Fibroblast of villous mesenchyme (primary cell): ENCODE measurements at places on chromosomes 7 and 10.

DNA sequence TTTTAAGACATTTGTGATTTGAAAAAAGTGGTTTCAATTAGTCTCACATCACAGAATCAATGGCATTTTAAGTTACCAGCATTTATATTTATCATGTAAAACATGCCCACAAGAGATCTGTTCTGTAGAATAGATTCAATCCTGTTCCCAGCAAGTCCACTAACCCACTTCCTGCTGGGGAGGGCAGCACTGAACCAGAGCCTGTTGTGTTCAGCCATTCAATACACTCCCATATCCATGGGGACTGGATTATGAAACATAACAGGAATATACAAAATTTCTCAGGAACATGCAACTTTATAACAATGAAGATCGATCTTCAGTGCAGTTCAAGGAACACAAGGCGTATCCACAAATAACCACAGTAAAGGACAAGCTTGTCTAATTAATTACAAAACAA lies 24.4 kb upstream of the ANK3 start:
- no peak for DNase-seq

DNA sequence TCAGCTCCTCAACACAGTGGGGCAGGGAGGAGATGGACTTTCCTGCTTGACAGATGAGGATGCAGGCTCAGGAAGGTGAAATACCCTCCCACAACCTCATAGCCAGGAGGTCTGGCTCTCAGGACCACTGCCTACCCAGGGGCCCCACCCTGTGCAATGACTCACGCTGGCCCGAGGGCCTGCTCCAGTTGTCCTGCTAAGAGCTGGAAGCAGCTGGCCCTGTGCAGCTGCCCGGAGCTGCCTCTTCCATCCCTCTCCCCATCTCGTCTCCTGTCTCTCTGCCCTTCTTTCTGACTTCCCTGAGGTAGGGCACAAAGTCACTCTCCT lies 123.9 kb downstream of the ZMIZ1 start:
- peak; percentile 64 for DNase-seq

GRCh38 chr10:4250587-4250887 lies 465.5 kb upstream of the KLF6 start:
- no peak for DNase-seq

- peak; percentile 81 for DNase-seq
These were observed 3.3 kb downstream of the CRYGN start for GRCh38 chr7:151436446-151437158.

GRCh38 chr10:121002586-121003205 lies 151.5 kb downstream of the WDR11 start:
- no peak for DNase-seq

DNA sequence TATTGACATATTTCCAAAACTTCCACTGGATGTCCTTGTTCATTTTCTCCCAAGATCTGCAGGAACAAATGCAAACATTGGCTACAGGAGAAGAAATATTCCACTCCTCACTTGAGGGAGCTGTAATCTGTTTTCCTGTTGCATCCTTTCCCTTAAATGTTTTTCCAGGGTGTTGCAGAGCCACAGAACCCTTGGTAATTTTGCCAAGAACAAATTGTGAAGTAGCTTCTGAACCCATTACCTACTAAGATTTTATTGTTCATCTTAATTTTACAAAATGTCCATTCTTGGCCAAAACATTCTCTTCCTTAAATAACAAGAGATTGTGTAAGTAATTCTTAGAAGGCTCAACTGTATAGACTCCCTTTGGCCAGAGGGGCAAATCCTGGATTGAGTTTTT lies 177.0 kb downstream of the GNAT3 start:
- DNase-seq = peak; percentile 80
